ENCODE measurements at places on chromosomes 16 and 17.
A peak's percentile ranks its signal among the peaks of the same experiment; 100 is the strongest.

DNA sequence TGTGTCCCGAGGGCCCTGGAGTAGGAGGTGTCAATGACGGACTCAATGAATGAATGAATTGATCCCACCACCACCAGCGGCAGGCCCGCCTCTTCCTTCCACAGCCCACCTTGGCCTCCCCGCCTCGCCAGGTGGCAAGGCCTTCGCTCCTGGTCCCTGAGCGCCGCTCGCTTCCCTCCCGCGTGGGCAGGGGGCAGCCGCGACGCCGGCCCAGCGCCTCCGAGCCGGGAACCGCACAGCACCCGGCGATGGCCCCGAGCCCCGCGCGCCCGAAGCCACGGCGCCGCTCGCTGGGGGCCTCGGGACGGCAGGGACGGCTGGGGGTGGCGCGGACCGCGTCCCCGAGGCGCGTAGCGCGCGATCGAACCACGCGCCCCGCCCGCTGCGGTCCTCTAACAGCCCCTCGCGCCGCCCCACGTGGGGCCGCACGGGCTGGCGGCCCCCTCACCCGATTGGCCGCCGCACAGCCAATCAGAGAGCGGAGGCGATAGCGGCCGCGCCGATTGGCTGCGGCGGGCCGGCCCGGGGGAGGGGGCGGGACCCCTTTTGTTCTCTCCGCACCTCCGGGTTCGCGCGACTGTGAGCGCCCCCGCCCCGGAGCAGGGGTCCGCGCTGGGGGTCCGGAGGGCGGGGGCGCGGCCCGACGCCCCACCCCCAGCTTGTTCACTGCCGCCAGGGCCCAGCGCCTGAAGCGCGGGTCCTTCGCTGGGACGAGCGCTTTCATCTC is 31.4 kb downstream of the ACTG1 start:
- DNase-seq = peak; percentile 41

DNA sequence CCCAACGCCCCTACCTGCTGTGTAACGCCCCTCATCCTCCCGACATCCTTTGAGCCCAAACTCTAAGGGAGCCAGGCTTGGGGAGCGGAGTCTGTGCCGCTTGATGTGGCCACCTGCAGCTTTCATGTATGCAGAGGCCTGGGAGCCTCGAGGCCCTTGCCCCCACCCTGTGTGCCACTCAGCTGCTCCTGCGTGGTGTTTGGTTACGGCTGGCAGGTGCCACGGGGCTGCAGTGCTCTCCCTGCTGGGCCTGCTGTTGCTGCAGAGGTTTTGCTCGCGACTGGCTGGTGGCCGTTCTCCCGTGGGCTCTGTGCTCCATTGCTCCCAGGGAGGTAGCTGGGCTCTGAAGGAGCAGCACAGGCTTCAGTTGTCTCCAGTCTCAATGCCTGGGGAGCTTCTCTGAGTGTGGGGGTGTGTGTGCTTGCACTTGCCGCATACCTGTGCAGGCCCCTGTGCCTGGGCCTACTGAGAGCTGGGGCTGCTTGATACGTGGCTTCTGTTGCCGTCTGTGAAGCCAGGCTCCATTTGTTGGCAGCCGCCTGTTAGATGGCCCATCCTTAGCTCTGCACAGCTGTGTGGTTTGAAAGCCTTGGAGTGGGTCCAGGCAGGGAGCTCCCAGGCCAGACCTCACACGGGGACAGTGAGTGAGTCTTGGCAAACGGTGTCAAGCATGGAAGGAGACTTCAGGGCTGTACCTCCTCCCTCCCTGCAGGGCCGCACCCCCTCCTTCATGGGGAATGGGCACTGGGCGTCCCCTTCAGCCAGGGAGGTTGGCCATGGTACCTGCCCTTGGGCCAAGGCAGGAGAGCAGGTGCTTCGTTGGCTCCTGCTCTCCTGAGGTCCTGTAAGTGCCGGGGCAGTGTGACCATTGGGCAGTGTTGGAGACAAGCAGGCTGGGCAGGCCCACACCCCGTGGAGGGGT is 47.2 kb downstream of the PDPK1 start:
- DNase-seq = no peak

GRCh38 chr17:17181666-17182597 is 24.2 kb downstream of the PLD6 start:
- DNase-seq = no peak

DNA sequence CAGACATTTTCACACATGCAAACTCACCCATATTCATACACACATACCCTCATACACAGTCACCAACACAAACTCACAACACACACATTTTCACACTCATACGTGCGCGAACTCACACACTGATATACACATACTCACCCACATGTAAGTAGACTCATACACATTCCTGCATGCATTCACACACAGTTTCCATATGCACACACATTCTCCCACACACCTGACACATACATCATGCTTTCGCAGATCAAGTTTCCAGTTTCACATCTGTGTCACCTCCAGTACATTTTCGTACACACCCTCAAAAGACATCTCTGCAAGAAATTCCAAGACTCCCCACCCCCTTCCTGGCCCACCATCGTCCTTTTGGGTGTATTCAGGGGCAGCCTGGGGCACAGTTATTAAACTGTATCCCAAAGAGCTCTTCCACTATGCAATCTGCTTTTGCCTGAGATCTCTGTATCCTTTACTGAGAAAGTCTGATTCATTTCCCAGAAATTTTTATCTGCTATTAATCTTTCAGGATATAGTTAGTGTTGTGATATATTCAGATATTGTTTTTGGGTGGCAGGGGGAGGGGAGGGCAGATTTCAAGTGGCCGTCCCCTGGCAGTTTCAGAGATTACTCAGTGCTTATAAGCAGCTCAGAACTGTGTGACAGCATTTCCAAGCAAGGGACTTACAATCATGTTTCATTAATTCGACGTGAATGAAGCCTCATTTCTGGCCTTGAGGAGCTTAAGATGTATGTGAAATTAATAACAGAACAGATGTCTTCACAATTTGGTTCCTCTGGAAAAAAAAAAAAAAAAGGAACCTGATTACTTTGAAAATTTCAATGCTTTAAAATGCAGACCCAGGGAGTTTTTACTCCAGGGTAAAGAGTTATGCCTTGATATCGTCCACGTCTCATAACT is 35.3 kb upstream of the MMP2 start:
- DNase-seq = no peak

DNA sequence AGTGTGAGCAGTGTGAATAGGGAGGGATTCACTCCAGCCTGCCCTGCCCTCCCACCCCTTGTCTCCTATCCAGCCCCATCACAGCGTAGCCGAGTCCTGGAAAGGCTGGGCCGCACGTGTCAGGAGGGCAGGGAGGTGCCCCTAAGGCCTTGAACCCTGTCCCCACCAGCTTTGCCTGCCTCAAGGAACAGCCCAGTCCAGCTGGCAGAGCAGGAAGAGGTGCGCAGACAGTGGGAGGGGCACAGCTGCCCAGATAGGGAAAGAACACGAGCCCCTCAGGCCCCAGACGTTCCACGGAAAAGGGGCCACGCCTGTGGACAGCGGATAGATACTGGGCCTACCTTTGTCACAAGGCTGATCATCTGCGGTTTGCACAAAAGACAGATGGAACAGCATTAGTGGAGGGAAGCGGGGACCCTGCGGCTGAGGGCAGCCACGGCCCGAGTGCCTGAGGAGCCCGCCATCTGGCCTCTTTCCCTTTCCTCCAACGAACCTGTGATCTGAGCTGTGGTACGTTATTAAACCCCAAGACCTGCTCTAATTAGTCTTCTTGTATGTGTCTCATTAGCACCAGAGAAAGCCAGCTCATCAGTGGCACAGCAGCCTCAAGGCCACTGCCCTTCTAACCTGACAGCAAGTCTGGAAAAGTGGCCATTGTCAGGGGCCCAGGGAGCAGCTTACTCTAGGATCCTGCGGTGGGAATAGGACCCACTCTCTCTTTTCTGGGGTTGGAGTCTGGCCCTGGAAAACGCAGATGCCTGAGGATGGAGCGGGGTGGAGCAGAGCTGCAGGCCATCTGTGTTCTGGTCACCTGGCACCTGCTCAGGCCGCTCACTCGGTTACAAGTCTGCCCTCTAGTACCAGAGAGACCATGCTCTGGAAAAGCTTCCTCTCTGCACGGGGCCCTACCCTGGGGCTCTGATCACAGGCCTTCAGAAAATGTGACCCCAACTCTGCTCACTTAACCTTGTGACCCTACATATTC is 16.3 kb downstream of the MPP3 start:
- DNase-seq = no peak

- DNase-seq = no peak
Observed at GRCh38 chr16:70341600-70341999, 5.1 kb upstream of the DDX19A start.

- DNase-seq = no peak
Observed at GRCh38 chr16:84228256-84228838, 11.5 kb downstream of the KCNG4 start.

DNA sequence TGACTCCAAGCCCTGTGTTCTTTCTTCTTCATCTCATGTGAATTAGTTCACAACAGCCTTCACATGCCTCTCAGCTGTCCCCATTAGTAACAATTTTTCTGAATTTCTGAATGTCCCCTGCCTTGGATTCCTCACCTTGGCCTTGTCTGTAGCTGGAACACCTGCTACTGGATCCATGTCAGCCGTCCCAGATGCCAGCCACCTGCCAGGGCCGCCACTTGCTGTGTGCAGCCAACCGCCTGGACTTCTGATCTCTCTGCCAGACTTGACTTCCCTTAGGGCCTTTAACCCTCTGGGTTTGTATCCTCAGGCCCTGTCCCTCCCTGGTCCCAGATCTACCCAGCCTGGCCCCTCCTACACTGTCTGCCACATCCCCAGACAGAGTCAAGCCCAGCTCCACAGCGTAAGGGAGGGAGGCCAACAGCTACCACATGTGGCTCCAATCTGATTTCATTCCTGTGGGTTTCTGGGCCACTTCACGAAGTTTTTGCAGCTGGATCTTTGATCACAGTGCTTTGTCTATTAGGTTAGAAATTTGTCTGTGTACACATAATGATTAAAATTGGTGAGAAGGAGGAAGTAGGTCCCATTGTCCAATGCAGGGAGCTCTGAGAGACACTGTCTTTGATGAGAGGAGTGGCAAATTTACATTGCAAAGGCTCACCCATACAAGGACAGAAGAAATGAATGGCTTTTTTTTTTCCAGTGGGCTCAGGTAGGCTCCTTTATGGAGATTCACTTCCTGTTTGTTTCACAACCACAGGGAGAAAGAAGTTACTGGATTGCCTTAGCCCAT is 15.3 kb downstream of the MPP2 start:
- DNase-seq = no peak

All from effector CD4-positive, alpha-beta T cell (primary cell).